MV-4-11 (cell line): ENCODE measurements at places on chromosomes 4 and X.

- no peak for DNase-seq
Measured at GRCh38 chrX:41824551-41824950, 98.8 kb downstream of the CASK start.

DNA sequence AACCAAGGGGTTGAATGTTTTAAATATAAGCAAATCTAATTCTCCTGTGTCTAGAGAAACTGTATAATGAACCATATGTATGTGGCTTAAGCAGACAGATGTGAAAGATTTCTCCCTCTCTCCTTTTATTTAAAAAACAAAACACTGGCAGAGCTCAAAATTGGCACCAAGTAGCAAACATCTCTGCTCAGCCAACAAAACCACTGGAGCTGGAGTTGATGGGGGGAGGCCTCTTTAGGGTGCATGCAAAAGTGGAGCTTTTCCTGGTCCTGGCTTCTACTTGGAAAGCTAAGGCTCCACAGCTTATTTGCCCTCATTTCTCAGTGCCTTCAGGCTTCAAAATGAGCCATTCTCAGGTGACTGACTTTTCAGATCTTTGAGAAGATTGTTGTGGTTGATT is 95.6 kb downstream of the REPS2 start:
- no peak for DNase-seq

DNA sequence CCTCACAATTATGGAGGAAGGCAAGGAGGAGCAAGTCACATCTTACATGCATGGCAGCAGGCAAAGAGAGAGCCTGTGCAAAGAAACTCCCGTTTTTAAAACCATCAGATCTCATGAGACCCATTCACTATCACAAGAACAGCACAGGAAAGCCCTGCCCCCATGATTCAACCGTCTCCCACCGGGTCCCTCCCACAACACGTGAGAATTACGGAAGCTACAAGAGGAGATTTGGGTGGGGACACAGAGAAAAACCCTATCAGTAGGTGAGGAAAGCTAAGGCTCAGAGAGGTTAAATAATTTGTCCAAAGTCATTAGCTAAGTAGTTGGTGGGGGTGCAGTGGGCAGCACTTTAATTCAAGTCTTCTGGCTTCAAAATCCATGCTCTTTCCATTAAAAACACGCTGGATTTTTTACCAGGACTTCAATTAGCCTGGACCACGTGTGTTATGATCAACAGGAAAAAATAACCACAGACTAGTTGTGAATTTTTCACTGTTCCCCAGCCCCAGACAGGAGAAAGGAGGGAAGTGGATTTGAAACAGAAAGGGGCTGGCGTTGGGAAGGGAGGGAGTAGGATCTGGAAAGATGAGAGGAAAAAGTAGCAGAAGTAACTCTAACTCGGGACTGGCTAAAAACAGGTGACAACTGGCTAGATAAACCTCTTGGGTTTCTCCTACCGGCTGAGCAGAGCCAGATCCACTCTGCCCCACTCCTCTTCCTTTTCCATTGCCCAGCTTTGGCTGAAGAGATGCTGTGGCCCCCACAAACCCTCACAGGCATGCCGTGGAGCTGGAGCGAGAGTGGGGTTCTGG is 986 bp downstream of the MTMR8 start:
- DNase-seq = no peak

GRCh38 chrX:20217271-20217670 is 49.4 kb downstream of the RPS6KA3 start:
- DNase-seq = no peak

GRCh38 chr4:2535376-2536192 is 863 bp upstream of the FAM193A start:
- DNase-seq = peak; percentile 85

DNA sequence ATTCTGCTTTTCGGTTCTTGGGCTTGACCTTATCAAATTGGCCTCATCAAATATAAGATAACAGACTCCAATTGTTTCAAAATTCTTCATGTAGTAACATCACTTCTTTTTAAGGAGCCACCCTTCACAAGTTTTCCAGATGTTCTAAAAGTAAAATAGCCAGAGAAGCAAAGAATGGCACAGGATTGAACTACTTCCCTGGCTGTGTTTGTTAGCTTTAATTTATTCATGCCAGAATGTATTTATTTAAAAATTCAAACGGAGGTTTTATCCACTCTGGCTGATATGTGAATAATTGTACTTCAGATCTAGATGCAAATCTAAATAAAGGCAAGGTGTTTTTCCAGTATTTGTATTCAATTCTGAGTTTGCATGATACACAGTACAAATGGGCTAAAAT is 581.3 kb upstream of the TENM3 start:
- DNase-seq = no peak

DNA sequence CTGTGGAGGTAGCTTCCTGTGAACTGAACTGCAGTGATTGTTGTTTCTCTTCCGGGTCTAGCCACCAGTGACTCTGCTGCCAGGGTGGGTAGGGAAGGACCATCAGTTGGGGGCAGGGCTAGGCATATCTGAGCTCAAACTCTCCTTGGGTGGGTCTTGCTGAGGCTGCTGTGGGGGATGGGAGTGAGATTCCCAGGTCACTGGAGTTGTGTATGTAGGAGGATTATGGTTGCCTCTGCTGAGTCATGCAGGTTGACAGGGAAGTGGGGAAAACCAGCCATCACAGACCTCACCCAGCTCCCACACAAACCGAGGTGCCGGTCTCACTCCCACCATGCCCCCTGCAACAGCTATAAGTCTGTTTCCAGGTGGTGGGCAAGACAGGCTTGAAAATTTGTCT is 1937.8 kb downstream of the PCDH7 start:
- no peak for DNase-seq
